ENCODE measurements at places on chromosomes 7 and 10.
A peak's percentile ranks its signal among the peaks of the same experiment; 100 is the strongest.

- DNase-seq: peak; percentile 59
Measured at GRCh38 chr10:22723783-22724182, 9.4 kb upstream of the PIP4K2A start.

DNA sequence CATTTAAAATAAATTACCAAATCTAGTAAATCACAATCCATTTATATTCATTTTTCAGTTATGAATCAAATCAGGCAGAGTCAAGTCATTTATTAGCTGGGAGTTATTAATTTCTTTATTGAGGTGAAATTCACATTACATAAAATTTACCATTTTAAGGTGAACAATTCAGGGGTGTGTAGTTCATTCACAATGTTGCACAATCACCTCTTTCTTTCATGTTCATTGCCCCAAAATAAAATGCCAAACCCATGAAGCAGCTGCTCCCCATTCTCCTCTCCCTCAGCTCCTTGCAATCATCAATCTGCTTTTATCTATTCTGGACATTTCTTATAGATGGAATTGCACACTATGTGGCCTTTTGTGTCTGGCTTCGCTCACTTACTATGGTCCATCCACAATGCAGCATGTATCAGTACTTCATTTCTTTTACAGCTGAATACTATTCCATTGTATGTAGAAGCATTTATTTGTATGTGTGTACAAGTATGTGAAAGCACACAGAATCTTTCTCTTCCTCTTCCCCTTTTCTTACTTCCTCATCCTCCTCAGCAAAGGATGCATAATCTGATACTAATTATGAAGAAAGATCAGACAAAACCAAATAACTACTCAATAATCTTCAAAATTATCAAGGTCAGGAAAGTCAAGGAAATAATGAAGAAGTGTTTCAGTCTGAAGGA lies 60.6 kb downstream of the LMBR1 start:
- no peak for DNase-seq

DNA sequence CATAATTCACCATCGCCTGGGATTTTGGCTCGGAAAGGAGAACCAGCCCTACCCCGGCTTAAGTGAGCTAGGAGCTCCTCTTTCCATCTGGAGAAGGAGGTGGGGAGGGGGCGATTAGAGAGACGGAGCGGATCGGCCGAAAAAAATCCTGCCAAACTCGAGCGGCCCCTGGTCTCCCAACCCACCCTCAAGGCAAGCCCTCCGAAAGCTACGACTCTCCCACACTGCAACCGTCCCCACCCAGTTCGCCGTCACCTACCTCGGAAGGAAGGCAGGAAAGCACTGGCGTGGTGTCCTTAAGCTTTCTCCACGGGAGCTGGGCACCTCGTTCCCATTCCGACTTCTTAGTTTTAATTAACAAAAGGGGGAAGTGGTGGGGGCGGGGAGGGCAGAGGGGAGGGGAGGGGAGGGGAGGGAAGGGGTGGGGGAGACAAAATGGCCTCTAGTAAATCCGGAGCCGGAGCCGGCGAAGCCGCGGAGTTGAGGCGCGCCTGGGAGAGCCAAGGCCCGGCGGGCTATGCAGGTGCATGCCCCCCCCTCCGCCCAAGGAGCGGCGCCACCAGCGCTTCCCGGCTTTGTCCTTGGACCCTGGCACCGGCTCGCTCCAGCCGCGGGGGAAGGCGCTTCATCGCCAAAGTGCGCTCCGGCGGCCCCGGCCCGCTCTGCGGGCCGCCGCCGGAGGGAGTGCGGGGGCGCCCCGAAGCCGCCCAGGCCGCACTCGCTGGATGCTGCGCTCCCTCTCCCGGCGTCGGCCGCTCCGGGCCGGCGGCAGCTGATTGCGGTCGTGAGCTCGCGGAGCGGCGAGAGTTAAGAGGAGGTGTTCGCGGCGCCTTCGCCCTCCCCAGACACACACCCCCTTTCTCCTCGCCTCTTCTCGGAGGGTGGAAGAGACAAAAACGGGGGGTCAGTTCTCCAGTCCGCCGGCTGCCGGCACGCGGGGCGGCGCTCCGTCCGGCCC lies at the start of gene LRRC4:
LRRC4 (minus strand) TSS at position 784 of the 958 bp plus-strand sequence. CDS start 797 bp downstream, outside the sequence.
- DNase-seq: no peak

DNA sequence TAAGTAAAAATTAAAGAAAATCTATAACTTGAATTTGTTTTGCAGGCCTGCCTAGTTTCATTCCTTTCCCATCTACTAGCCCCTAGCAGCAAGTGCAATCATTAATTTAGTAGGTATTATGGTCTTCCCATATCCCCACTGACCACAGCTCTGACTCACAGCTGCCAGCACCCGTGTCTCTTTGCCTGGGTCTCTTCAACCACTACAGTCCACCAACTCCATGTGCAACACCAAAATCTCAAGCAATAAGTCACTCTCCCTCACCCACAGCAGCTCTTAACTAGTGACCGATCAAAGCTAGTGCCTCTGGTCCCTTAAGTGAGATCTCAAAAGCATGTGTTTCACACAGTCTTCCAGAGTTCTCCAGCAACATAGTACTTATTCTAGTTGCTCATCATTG lies 26.0 kb upstream of the THSD7A start:
- DNase-seq: no peak

GRCh38 chr7:105638902-105639495 lies 57.7 kb upstream of the EFCAB10 start:
- no peak for DNase-seq

DNA sequence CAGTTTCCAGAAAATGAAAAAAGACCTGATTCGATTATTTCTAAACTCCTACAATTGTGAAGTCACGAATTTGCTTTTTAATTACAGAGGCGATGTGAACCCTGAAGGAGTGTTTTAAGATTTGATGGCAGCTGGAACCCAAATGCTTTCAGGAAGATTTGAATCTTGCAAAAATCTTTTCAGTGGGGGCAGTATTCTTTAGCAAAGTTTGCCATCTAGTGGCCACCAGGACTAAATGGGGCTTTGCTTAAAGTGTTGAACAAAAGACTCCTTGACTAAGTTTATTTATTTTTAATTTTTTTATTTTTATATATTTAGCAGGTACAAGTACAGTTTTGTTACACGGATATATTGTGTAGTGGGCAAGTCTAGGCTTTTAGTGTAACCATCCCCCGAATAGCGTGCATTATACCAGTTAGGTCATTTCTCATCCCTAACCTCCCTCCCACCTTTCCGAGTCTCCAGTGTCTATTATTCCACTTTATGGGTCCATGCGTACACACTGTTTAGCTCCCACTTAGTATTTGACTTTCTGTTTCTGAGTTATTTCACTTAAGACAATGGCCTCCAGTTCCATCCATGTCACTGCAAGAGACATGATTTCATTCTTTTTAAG lies 98.8 kb downstream of the CACNB2 start:
- DNase-seq: no peak

DNA sequence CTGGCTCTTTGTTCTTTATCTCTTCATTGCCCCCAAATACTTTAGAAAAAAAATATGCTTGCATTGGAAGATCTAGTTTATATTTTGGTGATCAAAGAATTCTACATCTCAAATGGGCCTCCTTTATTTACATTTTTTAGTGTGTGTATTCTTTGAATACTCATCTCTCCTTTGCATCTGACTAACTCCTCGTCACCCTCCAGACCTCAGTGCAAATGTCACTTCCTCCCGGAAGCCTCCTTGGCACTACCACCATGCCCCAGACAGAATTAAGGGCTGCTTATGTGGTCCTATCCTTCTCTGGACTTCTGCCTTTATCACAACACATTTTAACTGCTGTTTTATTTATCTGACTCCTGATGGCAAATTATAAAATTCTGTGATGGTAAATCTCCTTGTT lies 52.0 kb upstream of the PPP1R3C start:
- no peak for DNase-seq
